ENCODE measurements at places on chromosomes 1 and 21. TPM values are rescaled to one million over a fixed set of nuclear protein-coding genes. Genes with fewer than 3 reads are reported as not detected.

Gene TTLL10
- polyA plus RNA-seq = not detected

- DNase-seq = no peak
Measured at GRCh38 chr1:202007805-202008489, 2.4 kb upstream of the ELF3 start.

- DNase-seq = no peak
Measured at GRCh38 chr1:203590603-203591002, 36.0 kb upstream of the ATP2B4 start.

GRCh38 chr1:238811211-238811879 is 575.0 kb upstream of the CHRM3 start:
- DNase-seq = no peak

GRCh38 chr1:164602101-164602422 is 43.1 kb downstream of the PBX1 start:
- no peak for DNase-seq

DNA sequence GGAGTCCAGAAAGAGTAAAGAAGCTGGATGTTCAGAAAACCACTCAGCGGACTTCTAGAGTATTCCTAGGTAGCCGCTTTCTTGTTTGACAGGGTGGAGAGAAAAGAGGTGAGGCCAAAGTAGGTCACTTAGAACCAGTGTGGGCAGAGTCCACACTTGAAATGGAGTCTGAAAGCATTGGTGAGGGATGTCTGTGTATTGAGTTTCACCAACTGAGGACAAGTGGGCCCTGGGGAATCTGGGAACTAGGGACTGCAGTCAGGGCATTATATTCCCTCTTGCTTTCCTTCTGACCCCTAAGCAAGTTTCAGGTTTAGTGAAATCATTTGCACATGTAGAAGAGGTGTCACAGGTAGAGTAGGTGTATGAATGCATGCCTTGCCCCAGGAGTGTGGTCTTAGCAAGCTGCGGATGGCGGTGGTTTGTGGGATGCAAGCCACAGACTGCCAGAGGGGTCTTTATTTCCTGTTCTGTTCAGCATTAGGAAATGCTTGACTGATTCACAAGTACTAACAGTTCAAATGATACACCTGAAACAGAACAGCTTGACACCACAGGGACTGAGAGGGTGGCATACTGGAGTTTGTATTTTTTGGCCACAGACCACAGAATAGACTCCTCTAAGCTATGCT is 1.1 kb upstream of the GNG12 start:
- DNase-seq = no peak

- no peak for DNase-seq
Measured at GRCh38 chr1:32159189-32159588, 20.3 kb upstream of the TXLNA start.

GRCh38 chr1:53376041-53376461 is 48.2 kb upstream of the LRP8 start:
- DNase-seq = no peak

GRCh38 chr21:19969156-19969555 is 1029.1 kb upstream of the NCAM2 start:
- DNase-seq = no peak

GRCh38 chr1:23428136-23428905 is 3.8 kb upstream of the TCEA3 start:
- DNase-seq = no peak

DNA sequence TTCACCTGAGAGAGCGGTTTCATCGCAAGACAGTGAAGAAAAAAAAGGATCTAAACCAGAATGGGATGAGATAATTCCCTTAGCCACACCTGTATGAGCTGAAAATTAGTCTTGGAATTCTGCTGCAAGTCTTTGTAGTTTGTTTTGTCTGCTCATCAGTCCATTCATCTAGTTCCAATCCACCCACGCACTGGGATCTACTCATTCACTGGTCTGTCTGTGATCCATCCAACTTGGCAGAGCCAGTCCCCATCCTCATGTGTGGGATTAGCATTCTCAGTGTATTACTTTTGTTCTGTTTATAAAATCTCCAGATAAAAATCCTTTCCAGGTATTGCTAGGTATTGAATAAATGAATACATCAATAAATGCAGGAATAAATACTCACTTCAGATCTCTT is 266.5 kb upstream of the USP24 start:
- no peak for DNase-seq

Gene LAPTM5
- 16.9 TPM for polyA plus RNA-seq

Data from left renal pelvis (tissue), 4 donors.